ENCODE measurements at places on chromosomes 3 and 15.

GRCh38 chr3:54533856-54534255, 394.0 kb downstream of the LRTM1 start:
- DNase-seq: no peak

GRCh38 chr3:9951126-9951525, 1.1 kb downstream of the PRRT3 start:
- no peak for DNase-seq

DNA sequence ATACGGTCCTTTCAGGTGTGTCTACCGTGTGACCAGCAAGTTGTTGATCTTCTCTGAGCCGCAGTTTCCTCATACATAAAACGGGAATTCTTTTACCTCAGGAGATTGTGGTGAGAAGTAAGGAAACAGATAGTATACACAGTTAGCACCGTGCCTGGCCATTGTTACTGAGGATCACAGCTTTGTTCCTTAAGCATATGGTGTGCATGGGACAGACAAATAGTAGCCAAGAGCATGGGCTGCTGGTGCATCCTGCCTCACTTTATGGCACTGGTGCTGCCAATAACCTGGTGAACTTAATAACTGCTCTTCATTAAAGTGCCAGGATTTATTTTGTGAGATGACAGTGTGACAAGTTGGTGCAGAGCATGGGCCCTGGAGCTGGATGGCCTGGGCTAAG, 86.3 kb downstream of the PDCD6IP start:
- DNase-seq: no peak

GRCh38 chr3:13110678-13111116, 37.5 kb upstream of the IQSEC1 start:
- no peak for DNase-seq

GRCh38 chr3:133905376-133905775, 9.7 kb upstream of the RAB6B start:
- DNase-seq: no peak

DNA sequence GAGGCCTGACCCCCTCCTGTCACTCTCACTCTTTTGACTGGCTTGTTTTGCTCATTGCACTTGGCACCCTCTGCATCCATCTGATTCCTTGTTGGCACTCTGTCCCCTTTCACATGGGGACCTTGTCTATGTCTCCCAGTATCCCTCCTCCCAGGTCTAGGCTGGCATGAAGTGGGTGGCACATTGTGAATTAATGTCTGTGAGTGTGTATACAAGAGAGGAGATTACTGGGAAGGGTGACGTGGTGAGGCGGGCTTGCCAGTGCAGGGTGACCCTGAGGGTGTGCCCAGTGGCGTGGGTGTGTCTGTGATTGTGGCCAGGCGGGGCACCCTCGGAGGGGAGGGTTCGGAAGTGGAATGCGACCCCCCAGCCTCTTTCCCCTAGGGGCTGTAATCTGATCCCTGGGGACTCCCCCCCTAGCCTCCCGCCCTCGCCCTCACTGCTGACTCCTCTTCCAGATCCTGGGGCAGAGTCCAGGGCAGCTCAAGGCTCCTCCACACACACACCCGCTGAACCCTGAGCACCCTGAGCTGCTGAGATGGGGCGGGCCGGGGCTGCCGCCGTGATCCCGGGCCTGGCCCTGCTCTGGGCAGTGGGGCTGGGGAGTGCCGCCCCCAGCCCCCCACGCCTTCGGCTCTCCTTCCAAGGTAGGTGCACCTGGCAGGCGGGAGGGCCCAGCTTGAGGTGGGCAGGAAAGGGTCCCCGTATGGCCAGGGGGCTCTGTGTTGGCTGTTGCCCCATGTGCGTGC, at the start of gene SEMA3B:
TSS of gene SEMA3B (plus strand) at position 445 of the 749 bp plus-strand sequence. CDS start at position 539, 94 bp downstream.
- no peak for DNase-seq

DNA sequence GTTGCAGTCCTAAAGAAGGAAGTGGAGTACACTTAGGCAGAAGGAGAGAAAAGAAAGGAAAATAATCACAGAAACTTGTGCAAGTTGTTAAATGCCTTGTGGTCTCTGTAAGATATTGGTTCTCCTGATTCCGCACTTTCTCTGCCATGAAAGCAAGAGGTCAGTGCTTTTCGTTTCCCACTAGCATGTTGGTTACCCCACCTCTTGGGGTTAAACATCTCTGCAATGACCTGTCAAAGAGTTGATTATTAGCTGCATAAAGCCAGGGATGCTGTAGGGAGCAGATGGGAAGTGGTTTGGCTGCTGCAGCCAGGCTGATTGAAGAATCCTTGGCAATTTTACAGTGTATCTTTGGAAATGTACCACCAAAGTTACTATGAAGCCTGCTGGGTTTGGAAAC, 33.3 kb downstream of the ZNF609 start:
- no peak for DNase-seq

- DNase-seq: no peak
These were observed 115.8 kb downstream of the EPHA3 start for GRCh38 chr3:89223188-89223587.

- no peak for DNase-seq
These were observed 35.9 kb upstream of the IREB2 start for GRCh38 chr15:78402061-78402610.
